ENCODE measurements at places on chromosomes 1 and 21.
A peak's percentile ranks its signal among the peaks of the same experiment; 100 is the strongest.

DNA sequence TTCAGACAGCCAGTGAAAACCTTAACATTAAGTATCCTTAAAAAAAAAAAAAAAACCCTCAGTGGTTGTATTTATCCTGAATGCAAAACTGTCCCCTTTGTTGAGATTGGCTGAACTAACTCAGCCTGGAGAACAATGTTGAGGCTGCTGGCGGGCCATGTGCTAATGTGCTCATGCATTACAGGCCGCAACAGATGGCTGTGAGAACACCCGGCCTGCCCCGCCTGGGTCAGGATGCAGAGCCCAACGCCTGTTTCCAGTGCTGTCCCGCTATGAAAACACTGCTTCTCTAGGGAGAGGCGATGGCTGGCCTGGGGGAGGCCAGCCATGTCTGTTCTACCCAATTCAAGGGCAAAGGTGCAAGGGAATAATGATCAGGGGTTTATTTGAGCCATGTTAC lies 13.8 kb downstream of the OLIG2 start:
- DNase-seq, result no peak

- peak; percentile 31 for DNase-seq
These were observed 562 bp downstream of the MAP7D1 start for GRCh38 chr1:36156329-36157114.

- DNase-seq, result no peak
These were observed 100.7 kb upstream of the SLC25A33 start for GRCh38 chr1:9438431-9439073.

- no peak for DNase-seq
These were observed 156.7 kb downstream of the BRINP3 start for GRCh38 chr1:190320952-190321351.

GRCh38 chr1:100704473-100704872 lies 15.1 kb upstream of the VCAM1 start:
- no peak for DNase-seq

GRCh38 chr1:228778961-228779360 lies 43.7 kb downstream of the RHOU start:
- no peak for DNase-seq

- no peak for DNase-seq
These were observed 251.4 kb downstream of the FMN2 start for GRCh38 chr1:240343045-240343444.

- DNase-seq, result peak; percentile 77
These were observed 8.8 kb downstream of the ZNF683 start for GRCh38 chr1:26363549-26364448.

- no peak for DNase-seq
These were observed 3.0 kb downstream of the TTC24 start for GRCh38 chr1:156582388-156583017.

DNA sequence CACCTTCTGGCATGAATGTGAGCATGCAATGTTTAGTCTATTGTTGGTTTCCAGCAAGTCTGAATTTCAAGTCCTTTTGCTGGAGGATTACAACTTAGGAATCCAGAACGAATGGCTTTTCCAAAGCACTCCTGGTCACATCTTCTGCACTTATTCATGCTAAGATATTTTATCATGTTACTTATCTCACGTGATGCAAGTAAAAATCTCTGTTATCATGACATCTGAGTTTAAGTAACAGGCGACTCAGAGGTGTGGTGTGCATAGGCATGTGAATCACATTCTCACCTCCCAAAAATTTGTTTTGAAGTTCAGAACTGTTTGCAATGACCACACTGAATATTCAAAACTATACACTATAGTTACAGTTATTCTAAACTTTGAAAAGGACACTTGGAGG lies 204.8 kb upstream of the FGGY start:
- DNase-seq, result no peak

DNA sequence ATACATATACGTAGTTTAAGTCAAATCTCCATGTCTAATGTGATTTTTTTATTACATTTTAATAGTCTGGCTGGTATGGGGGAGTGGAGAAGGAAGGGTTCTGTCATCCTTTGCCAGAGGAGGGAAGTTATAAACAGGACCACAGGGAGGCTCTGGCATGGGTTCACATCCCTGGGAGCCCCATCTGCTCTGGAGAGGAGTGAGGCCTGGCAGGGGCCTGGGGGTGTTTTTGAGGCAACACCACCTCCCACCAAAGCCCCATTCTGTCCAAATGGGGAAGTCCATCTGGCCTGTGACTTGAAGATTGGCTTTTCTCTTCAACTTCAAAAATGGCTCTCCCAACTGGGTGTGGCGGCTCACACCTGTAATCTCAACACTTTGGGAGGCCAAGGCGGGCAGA lies 15.8 kb downstream of the DISP3 start:
- no peak for DNase-seq

- no peak for DNase-seq
These were observed 1113.9 kb upstream of the B3GALT2 start for GRCh38 chr1:194300340-194300739.

DNA sequence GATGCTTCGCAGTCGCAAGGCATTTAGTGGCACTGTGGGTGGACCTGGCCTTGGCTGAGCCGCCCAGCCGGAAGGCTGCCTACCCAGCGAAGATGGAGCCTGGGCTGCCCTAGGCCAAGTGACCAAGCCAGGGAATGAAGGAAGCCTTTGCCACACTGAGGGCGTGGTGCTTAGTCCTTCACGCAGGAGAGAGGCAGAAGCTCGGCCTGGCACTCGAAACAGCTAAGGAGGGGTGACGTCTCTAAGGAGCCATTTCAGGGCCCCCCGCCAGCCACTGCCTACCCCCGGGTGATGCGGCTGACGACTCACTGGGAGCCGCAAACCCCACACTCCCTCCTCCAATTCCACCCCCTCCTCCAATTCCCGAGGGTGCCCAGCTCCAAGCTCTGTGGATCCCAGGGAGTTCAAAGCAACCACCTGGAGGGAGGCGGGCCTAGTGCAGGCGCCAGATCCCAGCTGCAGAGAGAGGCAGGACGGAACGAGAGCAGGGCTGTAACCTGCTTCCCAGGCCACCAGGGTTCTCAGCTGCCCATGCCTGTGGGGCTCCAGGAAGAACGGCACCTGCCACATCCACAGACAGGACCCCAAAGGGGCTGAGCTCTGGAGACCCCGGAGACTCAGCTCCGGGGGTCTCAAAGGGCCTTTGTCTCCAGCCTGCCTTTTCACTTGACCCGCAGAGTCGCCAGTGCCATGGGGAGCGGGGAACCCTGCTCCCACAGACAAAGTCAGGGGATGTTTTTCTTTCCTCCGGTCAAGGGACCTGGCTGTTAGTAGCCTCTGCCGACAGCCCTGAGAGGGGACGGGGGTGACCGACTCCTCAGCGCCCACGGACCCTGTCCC lies 75.8 kb downstream of the ARHGEF16 start:
- no peak for DNase-seq

DNA sequence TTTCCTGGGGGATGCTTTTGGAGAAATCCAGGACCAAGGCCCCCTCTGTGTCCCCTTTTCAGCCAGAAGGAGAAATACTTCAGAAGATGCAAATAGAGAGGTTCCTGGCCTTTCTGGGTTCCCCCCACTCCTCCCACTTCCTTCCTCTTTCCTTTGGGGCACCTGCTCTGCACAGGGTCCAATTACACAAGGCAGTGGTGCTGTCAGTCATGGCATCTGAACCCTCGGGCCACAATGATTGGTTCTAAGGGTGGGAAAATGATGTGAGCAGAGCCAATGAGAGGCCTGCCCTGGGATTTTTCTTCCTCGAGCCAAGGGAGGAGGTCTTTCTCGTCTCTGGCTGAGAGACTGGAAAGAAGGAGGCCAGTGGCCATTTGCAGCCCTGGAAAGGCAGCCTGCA lies 282.2 kb downstream of the NPHP4 start:
- DNase-seq, result no peak

Measured in activated CD4-positive, alpha-beta T cell treated with anti-CD3 and anti-CD28 coated beads, Interleukin-2, amount 50 U/mL, for 24 hours (primary cell).